Mesothelial cell of epicardium (in vitro differentiated cells): ENCODE measurements at places on chromosomes 11 and 22.

- DNase-seq: no peak
Measured at GRCh38 chr11:73239571-73240189, 21.6 kb downstream of the P2RY2 start.

DNA sequence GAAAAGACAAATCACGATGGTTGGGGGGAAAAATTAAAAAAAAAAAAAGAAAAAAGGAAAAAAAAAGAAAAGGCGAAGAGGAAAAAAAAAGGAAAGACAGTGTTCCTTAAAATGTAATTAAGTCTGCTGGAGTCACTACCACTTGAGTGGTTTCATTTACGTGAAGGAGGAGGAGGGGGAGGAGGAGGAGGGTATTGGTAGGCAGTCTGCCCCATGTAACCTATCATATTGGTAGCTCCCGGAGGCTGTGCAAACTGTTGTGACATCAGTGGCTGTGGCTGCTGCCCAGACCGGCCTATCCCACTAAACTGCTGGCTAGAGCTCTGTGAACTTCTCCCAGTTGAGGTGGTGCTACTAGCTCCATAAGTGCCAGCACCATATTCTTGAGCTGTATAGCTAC lies 17.9 kb downstream of the KDELR3 start:
- no peak for DNase-seq

DNA sequence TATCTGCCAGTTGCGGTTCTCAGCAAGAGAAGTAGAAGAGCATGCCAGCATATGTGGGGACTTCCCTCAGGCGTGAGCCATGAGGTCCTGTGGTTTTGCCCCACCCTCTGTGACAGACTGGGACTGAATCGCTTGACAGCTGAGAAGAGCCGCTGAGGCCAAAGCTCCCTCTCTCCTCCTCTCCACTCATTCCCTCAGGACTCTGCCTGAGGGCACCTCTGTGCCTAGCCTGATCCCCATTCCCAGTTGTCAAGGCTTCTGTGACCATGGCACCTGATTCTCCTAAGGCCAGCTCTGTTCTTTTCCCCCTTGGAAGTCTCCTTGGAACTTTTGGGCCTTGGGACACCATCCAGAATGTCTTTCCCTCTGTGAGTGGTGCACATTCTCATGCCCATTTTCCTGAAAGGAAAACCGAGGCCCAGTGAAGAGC lies 27.0 kb downstream of the ART5 start:
- DNase-seq: no peak

DNA sequence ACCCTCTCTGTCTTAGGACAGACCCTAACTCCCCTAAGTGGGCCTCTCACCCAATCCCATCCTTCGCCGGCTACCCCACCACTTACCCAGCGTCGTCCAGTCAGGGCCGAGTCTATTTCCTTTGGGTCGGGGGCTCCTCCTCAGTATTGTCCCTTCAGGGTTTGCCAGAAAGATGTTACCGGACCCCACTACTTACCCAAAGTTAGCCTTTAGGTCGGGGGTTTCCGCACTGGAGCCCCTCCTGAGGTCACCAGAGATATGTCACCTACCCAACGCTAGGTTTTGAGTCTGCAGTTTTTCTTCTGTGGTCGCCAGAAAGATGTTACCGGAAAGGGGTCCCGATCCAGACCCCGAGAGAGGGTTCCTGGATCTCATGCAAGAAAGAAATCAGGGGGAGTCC lies 17.9 kb upstream of the B4GALNT4 start:
- DNase-seq: no peak

DNA sequence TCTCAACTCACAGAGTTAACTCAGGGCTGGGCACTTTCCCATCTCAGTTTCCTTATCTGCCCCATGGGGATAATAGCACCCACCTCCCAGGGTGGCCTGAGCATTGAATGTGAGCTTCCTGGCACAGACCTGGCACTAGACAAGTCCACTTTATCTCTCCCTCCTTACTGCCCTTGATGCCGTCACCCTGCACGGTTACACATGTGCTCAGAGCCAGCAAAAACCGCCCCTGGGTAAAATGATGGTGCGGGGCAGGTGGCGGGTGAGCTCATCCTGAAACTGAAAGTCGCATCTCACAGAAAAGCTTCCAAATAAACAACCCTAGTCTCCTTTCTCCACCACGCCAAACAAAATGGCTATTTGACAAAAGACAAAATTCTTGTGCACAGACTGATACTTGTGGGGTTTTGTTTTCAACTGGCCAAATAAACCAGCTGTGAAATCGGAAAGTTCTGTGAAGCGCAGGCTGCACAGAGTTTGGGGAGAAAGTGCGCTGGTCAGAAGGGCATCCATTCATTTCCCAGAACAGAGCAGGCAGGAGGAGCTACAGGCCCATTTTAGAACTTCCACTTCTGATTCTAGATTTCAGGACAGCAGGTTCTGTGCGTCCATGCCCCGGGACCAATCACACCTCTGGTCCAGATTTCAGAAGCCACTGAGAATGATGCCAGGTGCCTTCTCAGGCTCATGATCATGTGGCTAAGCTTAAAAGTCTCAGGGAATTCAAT lies 138.1 kb downstream of the SHANK2 start:
- no peak for DNase-seq

DNA sequence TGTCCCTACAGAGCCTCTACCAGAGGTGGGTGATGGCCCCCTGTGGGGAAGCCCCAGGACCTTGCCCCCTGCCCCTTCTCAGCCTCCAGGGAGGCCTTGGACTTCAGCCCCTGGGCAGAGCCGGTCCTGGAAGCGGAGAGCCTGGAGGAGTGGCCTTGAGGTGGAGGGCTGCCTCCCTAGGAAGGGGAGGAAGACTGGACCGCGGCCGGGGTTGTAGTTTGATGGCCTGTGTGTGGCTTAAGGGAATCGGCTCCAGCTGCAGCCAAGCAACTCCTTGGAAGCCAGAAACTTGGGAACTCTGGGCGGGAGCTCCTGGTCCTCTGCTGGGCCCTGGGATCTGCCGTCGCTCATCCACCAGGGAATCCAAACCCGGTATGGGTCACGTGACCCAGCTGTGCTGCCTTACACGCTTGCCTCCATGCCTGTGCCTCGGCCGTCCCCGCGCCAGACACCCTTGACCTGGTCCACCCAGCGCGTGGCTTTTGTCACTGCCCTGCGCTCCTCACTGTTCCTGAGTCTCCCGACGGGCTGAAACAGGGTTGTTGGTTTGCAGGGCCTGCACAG lies 23.5 kb upstream of the ARHGAP8 start:
- DNase-seq: no peak

DNA sequence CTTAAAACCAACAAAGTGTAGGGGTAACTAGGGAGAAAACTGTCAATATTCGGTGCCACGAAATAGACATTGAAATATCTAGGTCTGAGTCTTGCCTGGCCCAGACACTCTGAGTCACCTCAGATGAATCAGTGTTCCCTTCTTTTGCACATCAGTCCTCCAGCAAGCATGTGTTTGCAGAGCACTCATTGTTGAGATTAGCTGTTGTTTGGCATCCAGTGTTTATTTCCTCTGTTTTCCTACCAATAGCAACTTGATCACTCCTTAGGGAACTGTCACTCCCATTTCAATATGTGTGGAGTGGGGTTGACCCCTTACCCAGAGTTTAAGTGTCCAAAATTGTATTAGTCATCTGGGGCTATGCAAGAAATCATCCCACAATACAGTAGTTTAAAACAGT lies 4.7 kb upstream of the ASCC2 start:
- DNase-seq: no peak

GRCh38 chr11:68658097-68658496 lies 26.2 kb upstream of the GAL start:
- DNase-seq: no peak

DNA sequence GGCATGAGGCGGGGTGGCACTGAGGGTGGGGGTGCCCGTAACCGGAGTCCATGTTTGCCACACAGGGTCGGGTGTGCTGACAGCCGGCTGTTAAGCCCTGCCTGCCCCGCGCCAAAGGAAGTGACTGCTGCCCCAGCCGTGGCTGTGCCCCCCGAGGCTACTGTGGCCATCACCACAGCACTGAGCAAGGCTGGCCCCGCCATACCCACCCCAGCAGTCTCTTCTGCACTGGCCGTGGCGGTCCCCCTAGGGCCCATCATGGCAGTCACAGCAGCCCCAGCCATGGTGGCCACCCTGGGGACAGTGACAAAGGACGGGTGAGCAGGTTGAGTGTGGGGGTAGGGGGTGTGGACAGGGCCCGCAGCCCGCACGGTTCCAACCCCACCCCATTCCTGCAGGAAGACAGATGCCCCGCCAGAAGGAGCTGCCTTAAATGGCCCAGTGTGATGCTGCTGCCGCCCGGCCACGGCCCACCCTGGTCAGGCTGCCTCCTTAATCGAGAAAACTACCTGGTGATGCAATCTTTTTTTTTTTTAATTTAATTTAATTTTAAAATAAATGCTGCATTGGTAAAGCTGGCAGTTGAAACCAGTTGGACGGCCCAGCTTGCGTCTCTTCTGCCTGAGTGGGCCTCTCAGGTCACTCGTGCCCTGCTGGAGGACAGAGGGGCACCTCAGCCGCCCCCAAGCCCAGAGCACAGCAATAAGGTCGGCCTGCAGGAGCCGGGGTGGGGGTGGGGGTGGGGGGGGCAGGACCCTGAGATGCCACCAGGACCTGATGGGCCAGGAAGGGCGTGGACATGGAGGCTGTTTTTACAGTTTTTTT lies 30.8 kb downstream of the SBF1 start:
- no peak for DNase-seq

GRCh38 chr11:100581318-100581717 lies 105.8 kb upstream of the ARHGAP42 start:
- no peak for DNase-seq

GRCh38 chr11:3375552-3375951 lies 3.4 kb downstream of the ZNF195 start:
- DNase-seq: no peak

- DNase-seq: no peak
Measured at GRCh38 chr22:42820045-42820763, 36.9 kb downstream of the ARFGAP3 start.

DNA sequence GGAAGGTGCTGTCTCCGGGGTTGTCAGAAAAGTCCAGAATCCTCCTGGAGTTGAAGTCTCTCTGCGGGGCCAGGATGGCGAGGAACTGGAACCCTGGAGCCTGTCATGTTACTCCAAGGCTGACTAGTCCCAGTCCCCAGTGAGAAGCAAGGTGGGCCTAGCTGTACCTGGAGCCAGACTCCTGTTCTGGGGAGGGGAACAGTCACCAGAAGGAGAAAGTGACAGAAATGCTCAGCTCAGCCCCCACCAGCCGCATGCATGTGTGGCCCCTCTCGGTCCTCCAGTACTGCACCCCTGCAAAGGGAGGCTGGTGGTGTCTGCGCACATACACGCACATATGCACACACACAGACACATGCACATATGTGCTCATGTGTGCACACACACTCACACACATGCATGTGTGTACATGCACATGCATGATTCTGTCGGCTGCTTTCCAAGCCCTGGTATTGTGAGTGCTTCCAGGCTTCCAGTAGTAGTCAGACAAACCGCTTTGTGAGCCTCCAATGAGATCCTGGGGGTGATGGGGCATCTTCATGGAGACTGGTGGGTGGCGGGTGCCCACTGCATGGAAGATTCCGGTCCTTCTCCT lies 54.3 kb downstream of the RTL6 start:
- DNase-seq: no peak

GRCh38 chr11:82176365-82176764 lies 557.3 kb downstream of the FAM181B start:
- no peak for DNase-seq

- DNase-seq: no peak
Measured at GRCh38 chr11:74142624-74143023, 28.2 kb downstream of the C2CD3 start.

DNA sequence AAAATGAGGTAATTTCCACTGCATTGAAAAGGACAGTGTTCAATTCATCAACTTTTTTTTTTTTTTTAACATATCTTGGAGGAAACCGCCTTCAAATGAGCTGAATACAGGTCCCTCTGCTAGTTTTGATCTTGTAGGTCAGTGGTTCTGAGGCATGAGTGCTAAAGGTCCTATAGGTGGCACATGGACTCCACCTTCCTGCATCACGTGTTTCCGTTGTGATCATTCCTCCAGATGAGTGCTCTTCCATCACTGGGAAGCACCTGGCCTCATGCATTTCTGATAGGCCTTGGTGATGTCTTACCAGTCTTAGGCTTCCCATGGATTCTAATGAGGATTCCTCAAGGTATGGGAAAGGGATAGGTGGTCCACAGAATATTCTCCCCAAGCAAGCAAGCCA lies 37.8 kb downstream of the FDX1 start:
- no peak for DNase-seq

DNA sequence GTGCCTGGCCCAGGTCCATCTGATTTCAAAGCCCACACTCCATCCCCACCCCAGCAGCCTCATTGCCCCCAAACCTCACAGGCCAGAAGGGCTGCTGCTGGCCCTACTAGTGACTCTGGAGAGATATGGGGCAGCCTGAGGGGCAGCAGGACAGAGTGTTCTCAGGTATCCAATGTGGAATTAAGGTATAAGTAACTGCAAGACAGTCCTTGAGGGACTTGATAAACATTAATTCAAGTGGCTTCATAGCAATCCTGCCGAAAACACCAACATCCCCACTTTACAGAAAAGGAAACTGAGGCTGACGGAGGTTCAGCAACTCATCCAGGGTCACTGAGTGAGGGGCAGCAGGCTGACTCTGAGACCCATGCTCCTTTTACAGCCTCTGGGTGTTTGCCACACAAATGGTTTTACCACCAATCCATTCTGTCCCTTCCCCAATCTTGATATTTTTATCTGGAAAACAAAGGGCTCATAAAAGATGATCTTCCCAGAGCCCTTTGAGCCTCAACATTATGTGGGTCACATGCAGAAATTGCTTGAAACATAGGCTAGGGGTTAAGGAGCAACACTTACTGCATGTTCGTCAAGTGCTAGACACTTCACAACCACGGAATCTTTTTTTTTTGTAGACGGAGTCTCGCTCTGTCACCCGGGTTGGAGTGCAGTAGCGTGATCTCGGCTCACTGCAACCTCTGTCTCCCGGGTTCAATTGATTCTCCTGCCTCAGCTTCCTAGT lies 2.3 kb downstream of the NIPSNAP1 start:
- DNase-seq: no peak

DNA sequence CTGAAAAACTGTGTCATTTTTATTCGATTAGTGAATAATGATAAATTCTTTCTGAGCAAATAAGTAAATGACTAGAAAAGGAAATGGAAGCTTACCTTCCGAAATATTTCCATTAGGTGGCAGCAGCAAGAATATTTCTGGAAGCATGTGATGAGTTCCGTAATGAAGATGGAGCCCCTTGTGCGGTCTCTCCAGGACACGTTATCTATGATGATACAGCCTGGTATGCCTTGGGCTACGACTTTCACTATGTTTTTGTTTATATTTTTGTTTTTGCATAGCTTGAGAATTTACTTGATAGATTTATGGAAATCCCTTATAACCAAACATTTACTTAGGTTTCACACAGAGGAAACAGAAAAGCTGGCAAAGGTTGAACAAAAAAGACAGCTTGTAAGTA lies 25.7 kb downstream of the CASP5 start:
- DNase-seq: no peak

DNA sequence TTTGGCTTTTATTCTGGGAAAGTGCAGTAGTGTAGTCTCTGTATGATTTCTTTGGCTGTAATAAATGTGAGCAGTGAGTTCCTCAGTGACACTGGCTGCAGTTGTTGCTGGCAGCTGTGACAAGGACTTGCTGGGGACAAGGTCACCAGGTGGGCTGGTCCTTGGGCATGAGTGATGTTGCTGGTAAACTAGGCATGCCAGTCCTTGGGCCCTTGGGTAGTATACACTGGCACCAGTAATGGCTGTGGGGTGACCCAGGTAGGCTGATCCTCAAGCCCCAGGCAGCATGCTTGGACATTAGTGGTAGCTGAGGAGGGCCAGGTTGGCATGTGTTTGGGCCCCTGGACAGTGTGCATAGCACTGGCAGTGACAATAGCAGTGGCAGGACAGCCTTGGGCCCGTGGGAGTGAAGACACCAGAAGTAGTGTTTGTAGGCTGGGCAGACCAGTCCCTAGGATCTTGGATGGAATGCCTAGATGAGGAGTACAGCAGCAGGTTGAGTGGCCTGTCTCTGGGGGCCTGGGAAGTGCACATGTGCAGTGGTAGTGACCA lies 164.3 kb downstream of the GUCY1A2 start:
- DNase-seq: no peak
